ENCODE measurements at places on chromosomes 2 and 18.

- DNase-seq = peak; percentile 60
Observed at GRCh38 chr2:206981739-206982340, 42.5 kb downstream of the CPO start.

- no peak for DNase-seq
Observed at GRCh38 chr18:74153377-74153776, 5.1 kb downstream of the TIMM21 start.

DNA sequence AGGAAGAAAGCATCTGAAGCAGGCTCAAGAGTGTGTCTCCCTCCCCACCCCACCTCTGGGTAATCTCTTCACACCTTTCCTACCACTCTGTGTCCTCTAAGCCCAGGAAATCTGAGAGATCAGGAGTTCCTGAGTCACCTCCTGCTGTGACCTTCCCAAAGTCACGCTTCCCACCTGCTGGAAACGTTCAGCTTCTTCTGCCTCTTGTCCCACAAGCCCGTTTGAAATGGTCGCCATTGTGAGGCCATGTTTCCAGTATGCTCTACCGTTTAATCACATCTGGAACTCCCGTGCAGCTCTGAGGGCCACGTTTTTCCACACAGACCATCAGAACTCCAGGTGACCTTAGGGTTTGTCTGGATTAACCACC lies 25.9 kb downstream of the GREB1 start:
- no peak for DNase-seq

- no peak for DNase-seq
Observed at GRCh38 chr2:129585760-129586159, 393.7 kb upstream of the RAB6C start.

Measured in activated T-cell treated with anti-CD3 and anti-CD28 coated beads, Interleukin-2, amount 50 U/mL, for 48 hours (primary cell).